ENCODE measurements at places on chromosomes 13 and 19. TPM values are rescaled to one million over a fixed set of nuclear protein-coding genes. Genes with fewer than 3 reads are reported as not detected.
A peak's percentile ranks its signal among the peaks of the same experiment; 100 is the strongest.

DNA sequence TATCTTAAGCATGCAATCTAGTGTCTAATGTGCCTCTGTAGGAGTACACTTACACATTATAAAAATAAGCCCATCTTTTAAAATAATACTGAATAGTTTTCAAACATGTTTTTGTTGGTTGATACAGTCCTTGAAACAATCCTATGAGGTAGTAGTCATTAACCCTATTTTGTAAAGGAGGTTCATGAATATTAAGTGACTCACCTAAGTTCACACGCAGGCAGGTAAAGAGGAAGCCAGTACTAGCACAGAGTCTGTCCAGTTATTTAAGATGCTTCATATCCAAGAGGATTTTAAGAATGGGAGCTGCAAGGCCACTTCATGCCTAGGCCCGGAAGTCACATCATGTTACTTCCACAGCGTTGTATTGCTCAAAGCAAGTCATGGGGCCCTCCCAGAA lies 121.0 kb upstream of the MAB21L1 start:
- no peak for DNase-seq

DNA sequence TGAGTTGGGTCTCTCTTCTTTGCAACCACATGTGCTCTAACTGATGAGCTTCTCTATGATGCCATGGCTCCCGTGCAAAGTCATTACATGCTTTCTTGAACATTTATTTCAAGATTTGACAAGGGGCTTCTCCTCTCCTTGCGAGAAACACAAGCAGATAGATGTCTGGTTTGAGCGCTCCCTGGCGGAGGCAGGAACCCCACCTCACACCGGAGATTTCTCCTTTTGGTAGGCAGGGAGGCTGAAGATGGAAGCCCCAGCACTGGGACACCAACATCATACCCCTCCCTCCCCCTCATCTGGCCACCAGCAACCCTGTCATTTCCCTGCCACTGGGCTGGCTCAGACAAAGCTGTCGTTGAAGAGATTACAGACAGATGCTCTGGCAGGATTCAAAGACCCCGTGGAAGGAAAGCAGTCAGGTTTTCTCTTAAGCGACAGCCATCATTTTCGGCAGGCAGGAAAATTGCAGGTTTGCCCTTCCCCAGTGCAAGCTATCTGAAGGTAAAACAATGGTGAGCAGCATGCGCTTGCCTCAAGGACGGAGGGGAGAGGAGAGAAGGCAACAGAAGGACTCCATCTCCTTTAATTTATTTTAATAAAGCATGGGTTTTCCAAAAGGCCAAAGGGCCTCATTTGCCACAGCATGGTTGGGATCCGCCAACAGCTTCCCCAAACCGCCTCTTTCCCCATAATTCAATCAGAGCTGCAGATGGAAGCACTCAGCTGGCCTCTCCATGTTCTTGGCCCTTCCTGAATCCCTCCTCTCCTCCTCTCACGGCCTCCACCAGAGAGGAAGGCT lies 344.1 kb upstream of the TSHZ3 start:
- DNase-seq: no peak

GRCh38 chr19:50912727-50913716 lies 1.8 kb upstream of the KLK4 start:
- no peak for DNase-seq

DNA sequence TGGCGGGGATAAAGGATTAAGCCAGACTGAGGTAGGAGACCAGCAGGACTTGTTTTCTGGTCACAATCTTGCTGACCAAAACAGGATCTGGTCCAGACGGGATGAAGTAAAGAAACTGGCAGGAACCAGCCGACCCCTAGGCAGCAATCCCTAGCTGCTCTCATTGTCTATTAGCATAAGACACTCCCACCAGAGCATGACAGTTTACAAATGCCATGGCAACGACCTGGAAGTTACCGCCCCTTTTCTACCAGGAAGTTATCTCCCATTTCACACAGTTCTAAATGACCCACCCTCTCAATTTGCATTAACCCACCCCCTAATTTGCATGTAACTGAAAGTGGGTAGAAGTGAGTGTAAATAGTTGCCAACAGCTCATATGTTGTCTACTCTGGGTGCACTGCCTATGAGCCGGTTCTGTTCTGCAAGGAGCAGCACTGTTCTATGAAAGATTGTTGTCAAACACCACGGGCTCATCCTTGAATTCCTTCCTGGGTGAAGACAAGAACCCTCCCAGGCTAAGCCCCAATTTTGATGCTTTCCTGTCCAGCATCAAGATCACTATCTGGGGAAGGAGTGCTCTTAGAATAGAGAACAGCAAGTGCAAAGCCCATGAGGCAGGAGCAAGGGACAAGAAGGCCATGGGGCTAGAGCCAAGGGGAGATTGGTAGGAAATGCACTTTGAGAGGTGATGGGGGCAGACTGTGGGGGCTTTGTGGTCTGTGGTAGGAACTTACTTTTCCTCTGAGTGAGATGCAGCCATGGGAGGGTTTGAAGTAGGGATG lies 13.9 kb upstream of the FBXO27 start:
- peak; percentile 59 for DNase-seq

Gene GARIN5A
- total RNA-seq: not detected

Gene ACER1
- not detected for total RNA-seq

- no peak for DNase-seq
These were observed 30.7 kb downstream of the ZNF793 start for GRCh38 chr19:37537391-37537947.

GRCh38 chr13:49690995-49691784 lies at the start of gene EBPL:
TSS of gene EBPL (minus strand) at chr13:49691486. CDS start at chr13:49691424, 62 bp downstream.
- DNase-seq: peak; percentile 86

DNA sequence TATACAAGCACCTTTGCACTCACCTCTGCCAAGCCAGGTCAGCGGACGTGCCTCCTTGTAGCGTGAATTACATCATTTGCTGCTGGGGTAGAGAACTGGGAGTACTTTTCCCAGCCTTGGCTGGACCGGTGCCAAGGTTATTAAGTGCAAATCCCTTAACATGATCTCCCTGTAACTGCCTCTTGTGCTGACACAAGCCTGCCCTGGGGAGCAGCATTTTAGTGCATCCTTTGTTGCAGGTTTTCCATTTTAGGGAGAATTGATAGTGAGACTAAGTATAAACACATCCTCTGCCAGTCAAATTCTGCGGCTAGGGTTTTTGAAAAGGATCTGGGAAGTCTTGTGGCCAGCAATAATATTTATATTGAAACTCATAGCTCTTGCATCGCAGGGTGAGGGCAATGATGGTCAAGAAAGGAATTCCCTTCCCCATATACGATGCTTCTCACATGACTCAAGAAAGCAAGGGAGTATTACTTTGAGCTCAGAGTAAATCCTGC lies 32.7 kb upstream of the DCLK1 start:
- DNase-seq: no peak

Gene TPTE2
- not detected for total RNA-seq

Gene LILRB1
- not detected for total RNA-seq

Gene ALG11
- 27.9 TPM for total RNA-seq

DNA sequence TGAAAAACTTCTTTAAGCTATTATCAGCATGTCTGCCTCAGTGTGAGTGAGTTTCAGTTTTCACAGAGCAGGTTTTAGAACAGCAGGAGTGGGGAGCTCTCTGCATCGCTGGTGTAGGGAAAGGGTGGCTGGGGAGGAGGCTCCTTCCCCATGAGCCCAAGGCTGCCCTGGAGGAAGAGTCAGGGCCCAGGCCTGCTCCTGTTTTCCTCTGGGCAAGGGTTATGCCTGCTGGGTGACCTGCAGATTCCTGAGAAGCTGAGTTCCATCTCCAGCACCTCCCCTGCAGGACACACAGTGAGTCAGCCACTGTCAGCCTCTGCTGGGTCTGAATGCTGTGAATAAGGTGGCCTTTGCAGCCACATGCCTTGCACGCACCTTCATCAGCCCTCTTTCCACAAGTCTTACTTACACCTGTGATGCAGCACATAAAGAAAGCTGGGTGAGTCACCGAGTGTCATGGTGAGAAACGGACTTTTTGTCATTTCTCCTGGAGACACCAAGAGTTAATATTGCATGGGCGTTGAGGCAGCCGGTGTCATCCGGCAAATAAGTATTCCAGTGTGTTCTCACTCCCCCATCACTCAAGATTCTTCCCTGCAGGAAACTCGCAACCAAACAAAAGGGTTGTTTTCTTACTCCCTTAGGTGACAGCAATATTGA lies 186.4 kb upstream of the KL start:
- DNase-seq: no peak

Gene KCNC3
- 0.29 TPM for total RNA-seq

Gene TUBA3C
- not detected for total RNA-seq

- DNase-seq: no peak
These were observed 172.4 kb downstream of the KDM4B start for GRCh38 chr19:5141129-5141849.

- no peak for DNase-seq
These were observed 8.2 kb downstream of the MTIF3 start for GRCh38 chr13:27442071-27442647.

- DNase-seq: no peak
These were observed 6.3 kb upstream of the ZSWIM4 start for GRCh38 chr19:13788991-13789390.

GRCh38 chr19:12314553-12314952 lies 18.9 kb downstream of the ZNF563 start:
- DNase-seq: peak; percentile 85

DNA sequence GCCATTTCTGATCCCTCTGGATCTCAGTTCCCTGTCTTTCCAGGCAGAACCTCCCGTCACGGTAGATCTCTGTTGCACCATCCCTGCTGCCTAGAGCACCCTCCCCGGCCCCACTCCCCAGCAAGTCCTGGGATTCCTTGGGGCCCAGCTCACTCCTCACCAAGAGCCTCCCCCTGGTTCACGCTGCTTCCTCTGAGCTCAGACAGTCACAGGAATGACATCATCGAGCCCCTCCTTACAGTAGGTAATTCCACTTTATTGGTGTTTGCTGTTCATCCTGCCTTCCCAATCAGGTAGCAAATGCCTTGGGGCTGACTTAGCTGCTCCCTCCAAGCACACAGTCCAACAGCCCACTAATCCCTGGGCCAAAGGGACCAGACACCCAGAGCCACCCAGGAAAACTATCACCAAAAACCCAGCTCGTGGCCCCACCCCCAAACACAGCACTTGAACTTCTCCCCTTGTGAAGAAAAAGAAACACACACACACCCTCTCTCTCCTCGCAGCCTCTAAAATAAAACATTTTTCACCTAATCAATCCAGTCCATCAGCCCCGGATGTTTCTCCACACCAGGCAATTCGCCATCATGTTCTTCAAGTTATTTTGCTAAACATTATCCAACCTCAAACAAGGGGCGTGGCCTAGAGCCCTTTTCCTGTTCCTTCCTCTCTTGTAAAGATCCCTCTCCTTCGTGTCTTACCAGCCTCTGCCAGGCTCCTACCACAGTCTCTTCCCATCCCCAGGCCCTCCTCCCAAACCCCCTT lies 2.5 kb downstream of the NAPA start:
- DNase-seq: peak; percentile 52
